AG09319 (cell line): ENCODE measurements at places on chromosomes 3 and 15.

- no peak for DNase-seq
Observed at GRCh38 chr3:45110509-45110833, 35.7 kb downstream of the CDCP1 start.

DNA sequence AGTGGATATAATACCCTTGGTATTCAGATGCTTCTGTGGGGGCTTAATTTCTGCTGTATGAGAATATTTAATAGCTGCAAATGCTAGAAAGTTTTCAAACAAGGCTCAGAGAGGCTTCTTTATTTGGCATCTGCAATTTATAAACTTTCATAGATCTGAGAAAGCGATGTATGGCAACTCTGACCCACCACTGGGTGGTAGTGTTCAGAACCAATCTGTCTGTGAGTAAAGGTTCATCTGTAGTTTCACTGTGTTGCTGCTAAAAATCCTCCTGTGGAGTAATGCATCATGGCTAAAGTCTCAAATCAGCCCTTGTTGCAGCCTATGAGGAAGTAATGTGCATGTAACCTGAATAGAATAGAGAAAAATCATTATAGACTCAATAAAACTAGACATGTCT lies 47.4 kb downstream of the CLSTN2 start:
- no peak for DNase-seq

- no peak for DNase-seq
Observed at GRCh38 chr3:27147215-27147614, 222.0 kb downstream of the NEK10 start.

DNA sequence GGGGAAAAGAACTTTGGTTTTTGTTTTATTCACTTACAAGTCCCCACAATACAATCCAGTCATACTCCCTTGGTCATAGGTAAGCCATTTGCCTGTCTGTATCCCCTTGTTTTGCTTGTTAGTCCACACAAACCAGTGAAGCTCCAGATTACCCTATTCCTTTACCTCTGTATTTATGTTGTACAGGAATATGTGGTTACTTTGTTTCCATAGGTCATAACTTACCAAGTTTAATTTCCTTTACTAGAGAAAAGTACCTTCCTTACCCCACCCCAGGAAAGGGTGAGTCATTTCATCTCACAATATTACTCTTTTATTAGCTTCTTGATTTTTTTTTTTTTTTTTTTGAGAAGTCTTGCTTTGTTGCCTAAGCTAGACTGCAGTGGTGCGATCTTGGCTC lies 113.4 kb upstream of the LRRFIP2 start:
- DNase-seq, result no peak
